ENCODE measurements at places on chromosomes 4 and X.
A peak's percentile ranks its signal among the peaks of the same experiment; 100 is the strongest.

DNA sequence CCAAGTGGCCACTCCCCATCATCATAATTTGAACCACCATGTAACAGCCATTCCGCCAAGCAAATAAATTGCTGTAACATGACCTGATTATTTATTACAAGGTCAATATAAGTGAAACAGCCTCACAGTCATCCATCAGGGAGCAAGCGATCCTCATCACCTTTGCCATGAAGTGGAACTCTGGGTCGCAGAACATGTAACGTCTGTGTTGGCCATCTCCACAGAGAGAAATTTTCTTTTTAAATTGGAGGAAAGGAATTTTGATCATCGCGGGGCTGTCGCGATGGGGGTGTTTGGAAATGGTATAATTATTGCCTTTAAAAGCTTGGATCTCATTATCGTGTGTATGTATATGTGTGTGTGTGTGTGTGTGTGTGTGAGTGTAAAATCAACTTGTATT lies 90.2 kb downstream of the SHOX start:
- DNase-seq = no peak

DNA sequence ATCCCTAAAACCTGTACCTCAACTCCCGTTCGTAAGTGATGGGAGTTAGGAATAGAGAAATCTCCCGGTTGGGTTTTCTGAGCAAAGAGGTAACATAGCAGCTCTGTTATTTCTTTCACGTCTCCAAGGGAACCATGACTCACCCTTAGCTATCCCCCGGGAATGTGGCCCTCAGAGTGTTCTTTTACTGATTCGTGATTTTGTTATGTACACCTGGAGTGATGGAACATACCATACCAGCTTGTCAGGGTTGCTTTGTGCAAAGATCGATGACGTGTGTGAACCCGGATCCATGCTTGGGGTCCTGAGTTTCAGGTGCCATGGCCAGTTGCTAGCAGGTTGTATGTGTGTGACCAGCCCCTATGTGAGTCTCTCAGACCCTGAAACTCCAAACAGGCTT lies 52.6 kb downstream of the HPRT1 start:
- no peak for DNase-seq

DNA sequence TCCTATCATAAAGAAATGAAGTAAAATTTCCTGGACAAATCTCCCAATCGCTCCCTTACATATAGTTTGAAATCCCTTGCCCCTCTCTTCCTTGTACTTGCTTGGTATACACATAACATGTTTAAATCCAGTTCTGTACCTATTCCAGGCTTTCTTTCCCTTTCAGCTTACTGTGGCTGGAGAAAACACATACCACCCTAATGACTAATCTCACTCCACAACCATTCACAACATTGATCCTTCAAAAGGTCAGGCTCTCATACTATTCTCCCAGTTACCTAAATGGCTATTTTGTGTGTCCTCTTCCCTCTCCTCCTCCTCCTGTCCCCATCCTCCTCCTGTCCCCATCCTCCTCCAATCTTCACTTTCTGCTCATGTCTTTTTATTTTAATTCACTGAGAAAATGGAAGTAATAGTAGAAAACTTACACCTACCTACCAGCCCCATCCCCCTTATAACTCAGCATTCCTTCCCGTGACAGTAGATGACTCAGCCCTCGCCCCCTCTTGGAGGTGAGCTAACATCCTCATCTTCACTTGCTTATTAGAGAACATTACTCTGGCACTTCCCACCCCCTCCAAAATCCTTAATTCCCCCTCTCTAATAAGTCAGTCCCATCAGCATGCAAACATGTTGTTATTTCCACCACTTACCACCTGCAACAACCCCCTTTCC lies 77.5 kb downstream of the IL15 start:
- DNase-seq = no peak

GRCh38 chr4:144310535-144310934 lies 170.0 kb upstream of the GYPA start:
- no peak for DNase-seq

DNA sequence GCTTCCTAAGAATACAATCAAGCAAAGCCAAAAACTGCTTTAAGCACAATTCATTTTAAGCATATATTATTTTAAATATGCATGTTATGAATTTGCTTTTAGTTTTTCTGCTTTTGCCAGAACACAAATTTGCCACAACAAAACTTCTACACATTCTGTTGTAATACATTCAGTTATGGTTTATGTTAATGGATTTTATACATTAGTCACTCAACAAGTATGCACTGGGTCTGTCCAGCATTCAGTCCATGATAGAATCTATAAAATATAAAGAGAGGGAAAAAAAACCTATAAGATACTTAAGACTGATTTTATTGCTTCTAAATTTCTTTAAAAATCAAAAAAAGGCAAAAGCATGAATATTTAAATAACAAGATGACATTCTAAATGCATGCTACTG lies 22.2 kb downstream of the IQCM start:
- no peak for DNase-seq

- DNase-seq = no peak
These were observed 4.4 kb downstream of the MTMR1 start for GRCh38 chrX:150697641-150698040.

DNA sequence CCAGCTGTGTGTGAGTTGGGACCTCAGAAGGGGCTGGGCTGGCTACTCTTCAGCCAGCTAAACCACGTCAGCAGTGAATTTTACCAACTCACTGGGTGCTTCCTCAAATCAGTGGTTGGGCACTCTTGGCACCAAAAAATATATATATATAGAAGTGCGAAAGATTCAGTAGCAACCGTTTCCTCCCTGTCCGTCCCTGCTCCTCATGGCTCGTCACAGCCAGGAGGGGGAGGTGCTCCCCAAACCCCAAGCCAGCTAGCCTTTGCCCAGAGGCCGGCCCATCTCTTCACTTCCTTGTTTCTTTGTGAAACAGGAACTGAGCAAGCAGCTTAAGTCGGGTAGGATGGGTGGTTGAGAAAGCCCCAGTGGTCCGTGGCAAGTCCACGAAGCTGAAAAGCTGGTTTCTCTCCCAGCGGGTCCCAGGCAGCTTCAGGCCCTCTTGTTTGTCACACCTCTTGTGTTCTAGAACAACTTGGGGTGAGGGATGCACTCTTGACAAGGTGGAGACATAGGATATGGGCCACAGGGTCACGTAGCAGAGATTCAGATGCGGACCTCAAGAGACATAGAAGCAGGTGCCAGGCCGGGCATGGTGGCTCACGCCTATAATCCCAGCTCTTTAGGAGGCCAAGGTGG lies 6.8 kb upstream of the SASH3 start:
- no peak for DNase-seq

DNA sequence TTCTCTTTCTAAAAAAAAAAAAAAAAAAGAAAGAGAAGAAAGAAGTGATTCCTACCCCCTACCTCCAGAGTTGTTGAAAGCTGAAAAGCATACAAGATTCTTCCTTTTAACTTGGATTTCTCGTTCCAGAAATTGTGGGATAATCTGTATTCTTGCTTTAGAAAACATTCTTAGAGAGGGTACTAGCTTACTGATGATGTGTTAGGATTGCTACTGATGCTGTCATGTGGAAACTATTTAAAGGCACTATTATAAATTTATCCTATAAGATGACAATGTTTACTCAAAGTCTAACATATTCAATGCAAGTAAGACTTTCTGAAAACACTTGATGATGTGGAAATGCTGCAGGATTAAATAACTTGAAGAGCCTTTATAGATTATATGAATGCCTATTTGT lies 204.0 kb upstream of the PUDP start:
- no peak for DNase-seq

DNA sequence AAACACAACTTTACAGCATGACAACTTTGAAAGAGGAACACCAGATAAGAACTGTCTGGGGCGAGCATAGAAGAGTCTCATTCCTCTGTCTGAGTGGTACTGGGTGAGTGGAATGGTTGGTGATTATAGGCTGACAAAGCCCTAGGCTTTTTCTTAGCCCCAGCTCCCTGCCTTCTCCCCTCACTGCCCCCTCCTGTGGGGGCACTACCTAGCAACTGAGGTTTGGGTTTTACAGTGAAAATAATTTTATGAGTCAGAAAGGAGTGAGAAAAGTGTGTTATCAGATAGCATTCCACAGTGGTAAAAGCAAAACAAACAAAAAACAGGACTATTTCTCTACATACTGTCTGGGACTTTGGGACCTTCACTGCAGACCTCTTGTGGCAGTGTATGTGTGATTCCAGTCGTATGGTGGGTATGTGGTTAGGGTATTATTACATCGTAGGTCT lies 10.5 kb upstream of the TMEM165 start:
- DNase-seq = no peak

DNA sequence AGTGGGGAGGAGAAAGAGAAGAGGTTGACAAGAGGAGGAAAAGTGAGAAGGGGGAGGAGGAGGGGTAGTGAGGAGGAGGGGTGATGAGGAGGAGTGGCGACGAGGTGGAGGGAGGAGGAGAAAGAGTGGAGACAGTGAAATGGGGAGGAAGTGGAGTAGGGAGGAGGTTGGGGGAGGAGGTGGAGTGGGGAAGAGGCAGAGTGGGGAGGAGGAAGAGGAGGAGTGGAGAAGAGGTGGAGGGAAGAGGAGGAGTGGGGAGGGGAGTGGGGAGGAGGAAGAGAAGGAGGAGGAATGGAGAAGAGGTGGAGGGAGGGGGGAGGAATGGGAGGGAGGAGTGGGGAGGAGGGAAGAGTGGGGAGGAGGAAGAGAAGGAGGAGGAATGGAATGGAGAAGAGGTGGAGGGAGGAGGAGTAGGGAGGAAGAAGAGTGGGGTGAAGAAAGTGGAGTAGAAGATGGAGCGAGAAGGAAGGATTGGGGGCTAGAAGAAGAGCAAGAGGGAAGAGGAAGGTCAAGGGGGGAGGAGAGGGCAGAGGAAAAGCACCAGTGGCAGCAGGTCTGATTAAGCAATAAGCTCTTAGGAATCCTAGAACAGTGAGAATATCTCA lies 50.0 kb upstream of the MTNR1A start:
- no peak for DNase-seq

DNA sequence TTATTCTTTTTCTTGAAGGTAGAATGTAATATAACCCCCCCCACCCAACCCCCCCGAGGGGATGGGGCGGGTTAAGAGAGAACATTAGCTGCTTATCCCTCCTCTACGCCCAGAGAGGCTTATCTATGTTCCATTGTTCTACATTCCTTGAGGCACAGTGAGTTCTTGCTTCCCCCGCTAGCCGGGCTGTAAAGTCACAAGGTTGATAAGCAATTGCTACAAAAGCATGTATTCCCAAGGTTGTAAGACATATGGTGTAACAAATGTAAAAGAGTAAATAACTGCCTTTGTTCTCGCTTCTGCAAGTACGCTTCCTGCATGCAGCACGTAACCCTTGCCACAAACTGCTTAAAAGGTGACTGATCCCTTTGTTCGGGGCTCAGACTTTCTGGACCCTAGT lies 8.2 kb downstream of the DCAF8L2 start:
- DNase-seq = no peak

DNA sequence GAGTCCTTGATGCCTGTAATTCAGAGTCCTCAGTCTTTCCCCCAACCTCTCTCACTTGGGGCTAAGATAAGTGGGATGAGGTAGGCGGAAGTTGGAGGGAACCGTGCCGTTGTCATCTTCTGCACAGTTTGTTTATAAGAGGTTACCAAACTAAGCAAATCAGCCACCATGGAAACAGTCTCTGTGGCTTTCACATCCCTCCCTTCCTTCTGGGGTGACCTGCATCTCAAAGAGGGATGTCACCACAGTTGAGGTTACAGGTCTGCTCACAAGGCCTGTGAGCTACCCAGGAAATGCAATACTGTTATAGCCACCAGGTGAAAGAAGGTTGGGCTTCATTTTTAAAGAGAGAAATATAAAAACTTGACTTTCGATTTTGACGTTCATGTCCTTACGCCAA lies 26.3 kb downstream of the RTL5 start:
- no peak for DNase-seq

- no peak for DNase-seq
These were observed 70.7 kb upstream of the DCLK2 start for GRCh38 chr4:150007512-150007911.

GRCh38 chr4:23097251-23097650 lies 404.5 kb downstream of the GBA3 start:
- no peak for DNase-seq

- DNase-seq = no peak
These were observed at the start of gene CC2D2A for GRCh38 chr4:15469402-15470127. CC2D2A (plus strand) TSS chr4:15469882; CDS start chr4:15475933, 6,051 bp downstream.

DNA sequence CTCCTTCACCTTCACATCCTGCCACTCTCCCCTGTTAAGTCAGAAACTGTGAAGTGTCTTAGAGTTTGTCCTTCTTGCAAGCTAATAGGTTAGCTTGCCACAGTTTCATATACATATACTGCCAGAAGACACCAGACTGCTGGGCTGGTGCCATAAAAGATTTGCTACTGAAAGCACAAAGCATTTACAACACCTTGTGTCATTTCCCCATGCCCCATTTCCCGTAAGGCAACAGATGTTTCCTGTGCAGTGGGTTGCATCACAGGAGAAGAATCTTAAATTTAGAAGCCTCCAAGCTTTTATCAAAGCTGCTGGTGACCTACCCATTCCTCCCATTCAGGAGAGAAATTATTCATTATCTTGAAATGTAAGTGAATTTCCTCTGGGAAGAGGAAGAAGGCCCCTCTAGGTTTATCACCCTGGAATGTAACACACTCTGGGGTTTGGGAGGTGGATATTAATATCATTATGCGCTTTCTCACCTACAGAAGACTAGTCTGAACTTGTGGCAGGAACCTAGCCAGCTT lies 34.5 kb upstream of the RAB33B start:
- peak; percentile 32 for DNase-seq

DNA sequence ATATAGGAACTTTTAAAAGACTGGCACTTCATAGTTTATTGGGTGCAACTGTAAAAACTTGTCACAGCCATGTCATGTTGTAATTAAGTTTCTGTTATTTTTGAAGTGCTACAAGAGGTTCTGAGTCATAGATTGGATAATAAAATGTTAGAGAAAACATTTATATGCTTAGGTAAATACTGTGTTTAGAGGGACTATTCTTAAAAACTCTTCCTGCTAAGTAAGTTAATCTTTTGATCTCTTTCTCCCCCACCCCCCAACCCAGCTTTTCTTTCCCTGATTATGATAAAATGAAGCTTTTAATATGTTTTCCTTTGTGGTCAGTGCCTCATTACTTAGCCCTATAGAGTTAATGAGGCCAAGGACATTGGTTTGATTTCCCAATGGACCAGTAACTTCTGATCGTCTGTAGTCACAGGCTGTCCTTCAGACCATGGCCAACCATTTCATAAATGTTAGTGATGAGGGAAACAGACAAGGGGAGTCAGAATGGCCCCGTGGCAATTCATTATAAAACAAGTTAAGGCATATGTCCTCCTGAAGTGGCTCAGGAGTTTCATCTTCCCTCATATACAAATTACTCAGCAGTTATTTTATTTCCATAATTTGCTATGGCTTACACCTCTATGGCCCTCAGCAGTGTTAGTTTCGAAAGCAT lies 3.9 kb upstream of the PDLIM5 start:
- no peak for DNase-seq

GRCh38 chr4:27100713-27101112 lies 240.1 kb downstream of the STIM2 start:
- DNase-seq = no peak

GRCh38 chr4:1245481-1246051 lies 3.4 kb downstream of the CTBP1 start:
- no peak for DNase-seq

DNA sequence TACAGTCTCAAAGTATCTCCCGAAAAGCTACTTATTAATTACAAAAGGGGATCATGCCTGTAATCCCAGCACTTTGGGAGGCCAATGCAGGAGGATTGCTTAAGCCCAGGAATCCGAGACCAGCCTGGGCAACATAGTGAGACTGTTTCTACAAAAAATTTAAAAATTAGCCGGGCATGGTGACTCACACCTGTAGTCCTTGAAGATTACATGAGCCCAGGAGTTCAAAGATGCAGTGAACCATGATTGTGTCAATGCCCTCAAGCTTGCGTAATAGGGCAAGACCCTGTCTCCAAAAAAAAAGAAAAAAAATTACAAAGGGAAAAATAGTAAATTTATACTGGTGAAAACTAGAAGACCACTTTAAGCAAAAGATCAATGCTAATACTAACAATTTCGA lies 3.3 kb upstream of the PORCN start:
- DNase-seq = no peak
